ENCODE measurements at places on chromosomes 7 and 10.
A peak's percentile ranks its signal among the peaks of the same experiment; 100 is the strongest.

GRCh38 chr10:5165738-5166137 is 19.2 kb downstream of the AKR1C8 start:
- peak; percentile 14 for DNase-seq

DNA sequence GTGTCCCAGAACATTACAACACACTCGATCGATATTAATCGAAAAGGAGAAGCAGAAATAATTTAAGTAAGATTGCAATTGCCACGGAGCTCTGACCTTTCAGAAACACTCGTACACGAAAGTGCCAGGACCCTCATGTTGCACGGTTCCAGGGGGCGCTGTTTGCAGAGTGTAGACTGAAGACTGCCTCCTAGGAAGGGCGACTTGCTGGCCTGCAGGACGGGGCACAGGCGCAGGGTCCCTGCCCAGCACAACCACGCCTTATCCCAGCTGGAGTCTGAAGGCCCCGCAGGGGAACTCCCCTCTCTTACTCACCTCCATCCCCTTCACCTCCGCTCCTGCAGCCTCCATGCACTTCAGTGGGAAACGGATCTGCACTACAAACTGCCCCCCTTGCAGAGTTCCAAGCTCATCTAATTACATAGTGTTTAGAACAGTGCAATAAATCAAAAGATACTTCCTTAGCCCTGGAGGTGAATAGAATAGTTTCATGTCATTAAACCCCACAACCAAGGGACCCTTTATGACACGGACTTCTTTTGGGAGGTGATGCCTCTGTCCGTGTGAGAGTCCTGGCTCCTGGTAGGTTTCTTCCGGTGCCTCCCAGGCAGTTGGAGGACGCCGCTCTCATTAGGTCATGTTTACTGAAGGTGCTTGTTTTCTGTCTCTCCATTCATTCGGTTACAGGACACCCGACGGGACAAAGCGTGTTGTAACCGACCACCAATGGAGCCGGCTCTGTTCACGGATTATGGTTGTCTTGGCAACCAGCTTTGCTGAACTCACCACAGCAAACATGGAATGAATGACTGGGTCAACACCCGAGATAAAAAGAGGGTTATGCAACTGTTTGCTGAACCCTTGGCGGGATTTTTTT is 262.2 kb downstream of the BAMBI start:
- DNase-seq: no peak

GRCh38 chr7:16999541-17000267 is 117.9 kb upstream of the AGR3 start:
- DNase-seq: no peak

DNA sequence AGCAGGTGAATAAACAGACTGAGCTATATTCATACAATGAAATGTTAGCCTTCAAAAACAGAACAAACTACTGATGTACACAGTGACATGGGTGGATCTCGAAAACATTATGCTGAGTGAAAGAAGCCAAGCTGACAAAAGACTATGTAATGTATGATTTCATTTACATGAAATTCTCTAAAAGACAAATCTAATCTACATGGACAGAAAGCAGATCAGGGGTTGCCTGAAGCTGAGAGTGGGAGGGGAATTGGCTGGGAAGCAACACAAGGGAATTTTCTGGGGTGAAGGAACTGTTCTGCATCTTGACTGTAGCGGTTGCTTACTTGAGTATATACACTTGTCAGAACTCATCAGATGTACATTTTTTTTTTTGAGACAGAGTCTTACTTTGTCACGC is 121.7 kb upstream of the SVIL start:
- DNase-seq: no peak
